Fibroblast of the aortic adventitia (primary cell): ENCODE measurements at places on chromosomes 11 and 22. TPM values are rescaled to one million over a fixed set of nuclear protein-coding genes. Genes with fewer than 3 reads are reported as not detected.

Gene ACTN3
- total RNA-seq = not detected in 2 replicates

Gene NCF4
- total RNA-seq = not detected in 2 replicates

Gene SEZ6L
- under 0.01 TPM in 1 of 2 replicates, not detected in the other for total RNA-seq

Gene KCTD14
- total RNA-seq = 0.45 TPM in 1 of 2 replicates, not detected in the other

Gene TP53AIP1
- total RNA-seq = not detected in 2 replicates

Gene SCGB2A2
- not detected in 2 replicates for total RNA-seq

Gene MMP7
- total RNA-seq = not detected in 2 replicates

Gene CNTF
- total RNA-seq = 0.82 and 1.9 TPM in 2 replicates

Gene OR8A1
- total RNA-seq = not detected in 2 replicates

Gene MCM5
- 3.4 and 76.9 TPM in 2 replicates for total RNA-seq

Gene CLDN5
- total RNA-seq = 0.27 and 1.6 TPM in 2 replicates
